ENCODE measurements at places on chromosomes 1 and 21.

DNA sequence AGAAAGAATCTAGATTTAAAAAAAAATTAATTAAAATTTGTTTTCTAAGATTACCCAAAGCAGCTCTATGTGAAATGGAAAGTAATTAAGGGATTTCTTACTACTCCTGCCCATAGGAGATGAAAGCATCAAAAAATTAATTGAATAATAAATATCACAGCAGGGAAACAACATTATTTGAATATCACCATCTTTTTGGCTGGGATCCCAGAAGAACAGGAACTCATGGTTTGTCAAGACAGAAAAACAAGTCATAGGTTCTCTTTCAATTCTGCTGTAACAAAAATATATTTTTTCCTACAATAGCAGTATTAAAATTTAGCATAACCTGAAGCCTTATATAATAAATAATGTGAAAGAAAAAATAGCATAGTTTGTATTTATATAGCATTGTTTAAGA, 1713.4 kb downstream of the NCAM2 start:
- no peak for DNase-seq

DNA sequence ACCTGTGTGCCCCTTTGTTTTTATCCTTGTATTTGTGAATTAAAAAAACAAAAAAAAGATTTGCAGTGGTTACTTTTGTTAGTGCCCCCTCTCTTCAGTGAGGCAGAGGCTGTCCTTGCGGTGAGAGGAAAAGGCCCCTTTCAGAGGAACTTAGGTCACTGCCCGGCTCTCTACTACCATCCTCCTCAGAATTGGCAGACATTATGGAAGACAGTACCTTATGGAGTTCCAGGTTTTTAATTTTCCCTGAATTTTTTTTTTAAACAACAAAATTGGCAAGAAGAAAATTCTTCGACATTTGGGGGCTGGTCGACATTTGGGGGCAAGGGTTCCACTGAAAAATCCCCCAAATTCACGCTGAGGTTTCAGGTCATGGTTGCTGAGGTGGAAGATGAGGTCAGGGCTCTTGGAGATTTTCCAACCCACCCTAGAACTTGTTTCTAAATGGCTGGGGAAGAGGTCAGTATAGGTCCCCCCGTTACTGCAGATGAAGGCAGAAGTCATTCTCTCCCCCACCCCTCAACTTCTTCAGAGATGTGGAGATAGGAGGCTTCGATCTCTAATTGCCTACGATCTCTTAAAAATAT, 5.3 kb downstream of the RXFP4 start:
- no peak for DNase-seq

DNA sequence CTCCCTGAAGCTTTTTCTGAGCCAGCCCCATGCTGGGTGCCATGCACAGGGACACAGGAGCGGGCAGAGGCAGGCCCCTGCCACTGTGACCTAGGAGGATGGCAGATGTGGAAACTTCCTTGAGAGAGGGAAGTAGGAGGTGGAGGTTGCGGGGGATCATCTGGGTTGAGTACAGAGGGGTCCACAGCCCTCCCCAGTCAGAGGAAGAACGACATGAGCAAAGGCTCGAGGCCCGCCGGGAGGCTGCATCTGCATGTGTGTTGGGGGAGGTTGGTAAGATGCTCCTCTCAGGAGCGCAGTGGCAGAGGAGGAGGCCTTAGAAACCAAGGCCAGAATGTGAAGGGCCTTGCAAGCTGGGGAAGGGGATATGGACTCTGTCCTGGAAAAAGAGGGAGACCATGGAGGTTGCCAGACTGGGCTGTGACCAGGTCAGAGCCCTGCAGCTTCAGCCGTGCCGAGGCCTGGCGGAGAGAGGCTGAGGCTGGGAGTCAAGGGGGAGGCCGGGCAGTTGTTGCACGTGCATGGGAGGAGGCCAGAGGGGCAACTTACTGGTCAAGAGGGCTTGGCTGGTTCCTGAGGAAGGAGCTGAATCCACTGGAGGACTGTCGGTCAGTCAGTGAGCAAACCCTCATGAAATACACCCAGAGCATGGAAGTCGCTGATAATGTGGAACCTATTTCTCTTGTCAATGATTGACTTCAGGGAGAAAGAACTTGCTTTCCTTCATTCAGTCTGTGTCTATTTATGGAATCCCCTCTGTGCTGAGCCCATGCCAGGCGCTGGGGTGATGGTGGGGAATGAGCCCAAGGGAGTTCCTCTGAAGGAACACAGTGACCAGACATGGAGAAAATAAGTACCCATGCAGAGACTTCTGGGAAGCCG, 31.7 kb downstream of the A3GALT2 start:
- no peak for DNase-seq

DNA sequence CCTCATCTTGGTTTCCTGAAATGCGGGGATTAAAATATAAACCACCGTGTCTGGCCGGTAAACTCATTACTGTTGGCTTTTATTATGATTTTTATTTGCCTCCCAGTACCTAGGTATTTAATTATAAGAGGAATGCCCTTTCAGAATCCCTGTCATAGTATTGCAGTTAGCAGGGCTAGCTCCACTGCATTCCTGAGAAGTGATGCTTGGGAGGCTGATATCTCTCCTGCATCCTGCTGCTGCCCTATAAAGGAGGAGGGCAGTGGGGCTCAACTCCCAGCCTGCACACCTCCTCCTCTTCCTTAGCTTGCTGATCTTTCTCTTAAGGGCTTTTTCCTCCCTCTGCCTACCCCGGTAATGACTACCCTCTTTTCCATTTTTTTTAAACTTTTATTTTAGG, 19.9 kb upstream of the DISC1 start:
- no peak for DNase-seq

- DNase-seq: no peak
Observed at GRCh38 chr1:43477716-43478115, 24.0 kb upstream of the HYI start.

GRCh38 chr1:241171991-241172390, 185.0 kb downstream of the RGS7 start:
- no peak for DNase-seq

DNA sequence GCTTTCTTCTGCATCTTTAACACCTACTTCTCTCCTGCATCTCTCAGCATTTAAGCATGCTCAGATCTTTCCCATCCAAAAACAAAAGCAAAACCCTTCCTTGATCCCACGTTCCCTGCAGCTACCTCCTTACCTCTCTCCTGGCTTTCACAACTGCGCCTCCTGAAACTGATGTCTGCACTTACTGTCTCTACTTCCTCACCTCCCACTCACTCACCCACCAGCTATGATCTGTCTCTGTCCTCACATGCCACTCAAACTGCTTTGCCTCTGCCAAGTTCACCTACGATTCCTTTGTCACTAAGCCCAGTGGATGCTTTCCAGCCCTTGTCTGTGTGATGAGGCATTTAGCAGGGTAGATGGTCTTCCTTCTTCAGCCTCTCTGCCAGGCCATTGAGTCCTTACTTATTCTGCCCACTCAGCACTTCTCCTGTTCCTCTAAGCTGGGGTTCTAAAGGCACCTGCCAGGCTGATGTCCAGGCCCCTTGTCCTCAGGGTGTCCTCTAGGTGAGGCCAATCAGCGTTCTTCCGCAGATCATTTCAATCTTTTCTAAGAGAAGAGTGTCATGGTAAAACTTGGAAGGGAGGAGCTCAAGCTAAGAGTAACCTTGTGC, 10.0 kb upstream of the GJB3 start:
- no peak for DNase-seq

- DNase-seq: no peak
Observed at GRCh38 chr1:157575744-157576143, 22.1 kb downstream of the FCRL4 start.
